ENCODE measurements at places on chromosomes 2 and 18. TPM values are rescaled to one million over a fixed set of nuclear protein-coding genes. Genes with fewer than 3 reads are reported as not detected.

TRAK2 gene
- 124 TPM for total RNA-seq

CRACDL gene
- 6.8 TPM for total RNA-seq

TEX51 gene
- not detected for total RNA-seq

SERPINB12 gene
- not detected for total RNA-seq

DNA sequence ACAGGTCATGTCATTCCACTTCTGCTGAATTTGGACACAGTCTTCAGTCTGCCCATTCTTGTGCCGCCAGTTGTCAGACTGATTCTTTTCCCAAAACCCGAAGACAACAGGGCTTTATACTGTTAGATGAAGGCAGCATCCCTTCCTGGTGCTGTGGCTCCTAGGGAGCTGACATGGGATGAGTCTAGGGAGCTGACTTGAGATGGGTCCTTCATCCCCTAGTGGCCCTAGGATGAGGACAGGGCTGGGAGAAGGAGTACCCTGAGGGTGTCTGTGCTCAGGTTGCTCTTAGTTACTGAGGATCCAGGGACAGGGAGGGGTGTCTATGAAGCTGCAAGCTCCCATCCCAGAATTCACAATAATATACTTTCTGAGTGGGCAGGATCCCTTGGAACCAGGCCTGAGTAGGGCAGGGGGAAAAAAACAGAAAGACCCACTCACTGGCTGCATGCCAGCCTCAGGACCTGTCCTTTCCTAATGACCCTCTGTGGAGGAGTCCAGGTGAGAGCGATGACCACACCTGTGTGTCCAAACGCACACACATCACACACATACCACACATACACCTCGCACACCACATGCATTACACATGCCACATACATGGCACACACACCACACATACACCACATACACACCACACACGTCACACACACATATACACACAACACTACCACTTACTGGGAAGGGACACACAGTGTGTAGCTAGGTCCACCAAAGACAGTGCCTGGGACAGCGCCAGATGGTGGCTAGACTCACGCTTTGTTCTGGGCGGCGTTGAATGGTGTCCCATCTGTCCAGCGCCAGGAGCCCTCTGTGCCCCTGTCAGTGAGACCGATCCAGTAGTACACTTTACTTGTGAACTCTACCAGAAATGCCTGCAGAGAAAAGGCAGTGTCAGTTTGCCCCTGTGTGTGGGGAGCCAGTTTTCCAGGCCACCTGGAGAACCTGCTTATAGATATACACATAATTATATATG lies 11.1 kb downstream of the CLEC4F start:
- DNase-seq: no peak

DNA sequence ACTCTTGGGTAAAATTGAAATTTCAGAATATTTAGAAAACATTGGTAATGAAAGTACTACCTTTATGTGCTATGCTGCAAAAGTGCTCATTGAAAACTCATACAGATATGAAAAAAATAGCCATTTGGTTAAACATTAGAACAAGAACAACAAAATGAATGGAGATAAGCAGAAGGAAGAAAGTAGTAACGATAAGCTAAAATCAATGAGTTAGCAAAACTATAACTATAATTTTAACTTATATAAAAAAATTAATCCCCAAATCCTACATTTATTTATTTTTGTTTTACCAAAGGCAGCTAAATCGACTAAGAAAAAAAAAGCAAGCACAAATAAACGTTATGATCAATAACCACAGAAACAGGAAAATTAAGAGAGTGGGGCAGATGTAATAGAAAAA lies 99.2 kb downstream of the CERS6 start:
- no peak for DNase-seq

- no peak for DNase-seq
Observed at GRCh38 chr2:218219934-218220333, 2.9 kb downstream of the ARPC2 start.

DNA sequence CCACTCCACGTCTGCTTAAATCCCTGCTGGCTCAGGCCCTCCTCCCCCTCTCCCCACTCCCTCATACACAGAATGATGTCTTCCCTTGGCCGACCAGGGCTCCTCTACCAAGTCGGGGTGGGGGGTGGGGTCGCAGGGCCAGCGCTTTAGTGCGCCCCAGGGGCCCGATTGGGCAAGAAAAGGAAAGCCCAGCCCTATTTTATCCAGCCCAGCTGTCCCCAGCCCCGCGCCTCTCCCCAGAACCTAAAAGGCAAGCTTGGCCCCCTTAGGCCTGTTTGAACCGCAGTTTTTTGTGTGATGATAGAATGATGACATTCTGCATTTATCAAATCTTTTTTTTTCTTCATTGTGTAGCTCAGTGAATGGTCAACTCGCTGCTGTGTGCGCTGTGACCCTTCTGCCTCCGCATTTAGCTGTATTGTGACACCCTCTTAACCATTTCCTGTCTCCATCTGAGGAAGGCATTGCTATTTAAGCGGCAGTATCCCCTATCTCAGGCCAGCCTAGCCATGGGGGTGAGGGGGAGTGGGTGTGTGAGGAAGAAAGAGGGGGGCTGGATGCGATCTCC lies 231.4 kb downstream of the HAUS1 start:
- DNase-seq: no peak

GRCh38 chr2:63872571-63873328 lies 31.1 kb downstream of the UGP2 start:
- no peak for DNase-seq

- no peak for DNase-seq
Observed at GRCh38 chr18:42047721-42048120, 92.7 kb downstream of the PIK3C3 start.
